ENCODE measurements at places on chromosomes 16 and 17.

DNA sequence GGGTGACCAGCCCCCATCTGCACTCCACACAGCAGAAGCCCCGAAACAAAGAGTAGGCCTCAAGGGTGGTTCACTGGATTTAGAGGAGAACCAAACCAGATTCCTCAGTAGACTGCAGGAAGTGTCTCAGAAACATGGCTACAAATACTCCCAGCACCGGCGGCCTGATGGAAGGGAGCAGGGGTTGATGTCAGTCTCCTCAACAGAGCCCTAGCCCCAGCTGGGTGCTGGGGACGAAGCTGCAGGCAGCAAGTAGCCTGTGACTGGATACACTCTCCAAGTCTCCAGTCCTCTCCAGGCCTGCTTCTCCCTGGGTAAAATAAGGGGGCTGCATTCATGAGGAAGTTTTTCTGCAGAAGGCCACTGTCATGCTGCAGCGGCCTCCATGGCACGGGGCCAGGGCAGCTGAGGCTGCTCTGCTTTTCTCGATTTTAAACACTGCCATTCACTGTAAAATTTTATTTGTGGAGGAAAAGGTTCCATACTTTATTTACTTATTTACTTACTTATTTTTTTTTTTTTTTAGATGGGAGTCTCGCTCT is 36.7 kb upstream of the SREBF1 start:
- no peak for DNase-seq

DNA sequence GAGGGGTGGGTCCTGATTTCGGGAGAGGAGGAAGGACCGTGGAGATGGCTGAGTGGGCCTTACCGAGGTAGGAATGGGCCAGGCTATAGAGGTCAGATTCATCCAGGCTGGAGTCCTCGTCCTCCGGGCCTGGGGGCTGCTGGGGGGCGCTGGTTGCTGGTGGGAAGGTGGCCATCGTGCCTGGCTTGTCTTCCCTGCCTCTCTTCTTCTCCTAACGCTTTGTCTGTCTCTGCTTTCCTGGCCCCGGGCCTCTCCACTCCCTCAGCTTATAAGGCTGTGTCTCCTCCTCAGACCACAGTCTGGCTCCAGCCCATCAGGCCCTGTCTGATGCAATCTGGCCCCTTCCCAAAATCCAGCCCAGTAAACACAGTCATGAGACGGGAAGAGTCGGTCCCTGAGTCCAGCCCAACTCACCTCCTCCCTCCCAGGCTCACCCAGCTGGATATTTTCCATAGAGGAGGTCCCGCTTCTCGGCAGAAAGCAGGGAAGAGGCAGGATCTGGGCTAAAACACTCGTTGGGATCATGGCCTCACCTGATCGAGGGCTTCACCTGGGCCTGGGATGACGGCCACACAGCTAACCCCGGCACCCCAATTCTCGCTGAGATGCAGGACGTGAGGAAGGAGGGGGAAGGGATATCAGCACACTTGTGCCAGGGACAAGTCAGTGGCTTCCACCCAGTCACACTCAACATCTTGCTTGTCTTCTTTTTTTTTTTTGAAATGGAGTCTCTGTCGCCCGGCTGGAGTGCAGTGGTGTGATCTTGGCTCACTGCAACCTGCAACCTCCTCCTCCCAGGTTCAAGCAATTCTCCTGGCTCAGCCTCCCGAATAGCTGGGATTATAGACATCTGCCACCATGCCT is at the start of gene NUPR1:
Gene NUPR1 (minus strand): TSS at position 242 of the 864 bp plus-strand sequence. CDS start 67 bp downstream, at position 175.
- peak; percentile 52 for DNase-seq

DNA sequence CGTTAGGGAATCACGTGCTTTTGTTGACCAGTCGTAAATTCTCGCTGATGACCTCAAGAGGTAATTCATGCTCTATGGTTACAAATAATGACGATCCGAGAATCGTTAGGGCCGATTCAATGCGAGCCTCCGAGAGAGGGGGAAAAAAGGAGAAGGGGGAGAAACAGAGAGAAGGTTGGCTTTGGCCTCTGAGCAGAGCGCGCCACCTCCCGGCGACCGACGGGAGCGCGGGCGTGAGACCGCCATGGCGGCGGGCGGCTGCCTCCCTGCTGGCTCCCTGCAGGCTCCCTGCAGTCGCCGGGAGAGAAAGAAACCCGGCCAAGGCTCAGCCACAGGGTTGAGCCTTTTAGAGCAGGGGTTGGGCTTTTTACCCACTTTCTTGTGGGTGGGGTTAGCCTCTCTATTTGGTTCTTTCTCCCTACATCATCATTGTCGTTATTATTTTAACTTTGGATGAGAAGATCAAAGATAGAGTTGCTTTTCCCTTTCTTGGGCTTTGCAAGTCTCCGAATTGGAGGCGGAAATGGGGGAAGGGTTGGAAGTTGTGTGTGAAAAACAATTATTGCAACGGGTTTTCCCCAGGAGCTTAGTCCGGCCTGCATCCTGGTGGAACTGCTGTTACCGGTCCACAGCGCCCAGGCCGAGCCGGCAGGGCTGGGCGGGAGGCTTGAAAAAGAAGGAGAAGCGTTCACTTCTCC is 410 bp upstream of the HOXB5 start:
- DNase-seq: peak; percentile 98

GRCh38 chr17:17170346-17170985 is 35.7 kb downstream of the PLD6 start:
- no peak for DNase-seq

GRCh38 chr17:77325577-77326075 is 184.9 kb downstream of the SEC14L1 start:
- no peak for DNase-seq

DNA sequence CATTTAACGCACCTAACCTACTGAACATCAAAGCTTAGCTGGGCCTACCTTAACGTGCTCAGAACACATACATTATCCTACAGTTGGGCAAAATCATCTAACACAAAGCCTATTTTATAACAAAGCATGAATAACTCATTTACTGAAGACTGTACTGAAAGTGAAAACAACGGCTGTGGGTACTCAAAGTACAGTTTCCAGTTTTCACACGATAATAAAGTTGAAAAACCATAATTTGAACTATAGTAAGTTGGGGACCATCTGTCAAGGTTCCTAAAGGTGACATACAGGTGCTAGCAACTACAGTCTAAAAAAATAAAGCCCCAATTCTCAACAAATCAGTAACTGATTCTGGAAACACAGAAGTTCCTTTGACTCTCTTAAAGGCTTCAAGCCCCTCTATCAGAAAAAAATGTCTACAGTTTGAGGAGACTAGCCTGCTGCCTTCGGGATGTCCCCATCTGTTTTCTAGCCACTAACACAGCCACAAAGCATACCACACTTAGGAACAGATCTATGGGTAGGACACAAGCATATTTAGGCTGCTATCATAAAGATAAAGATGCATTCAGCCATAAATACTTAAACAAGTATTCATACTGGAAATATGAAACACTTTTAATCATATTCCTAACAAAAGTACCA is 71.3 kb downstream of the KANSL1 start:
- no peak for DNase-seq

DNA sequence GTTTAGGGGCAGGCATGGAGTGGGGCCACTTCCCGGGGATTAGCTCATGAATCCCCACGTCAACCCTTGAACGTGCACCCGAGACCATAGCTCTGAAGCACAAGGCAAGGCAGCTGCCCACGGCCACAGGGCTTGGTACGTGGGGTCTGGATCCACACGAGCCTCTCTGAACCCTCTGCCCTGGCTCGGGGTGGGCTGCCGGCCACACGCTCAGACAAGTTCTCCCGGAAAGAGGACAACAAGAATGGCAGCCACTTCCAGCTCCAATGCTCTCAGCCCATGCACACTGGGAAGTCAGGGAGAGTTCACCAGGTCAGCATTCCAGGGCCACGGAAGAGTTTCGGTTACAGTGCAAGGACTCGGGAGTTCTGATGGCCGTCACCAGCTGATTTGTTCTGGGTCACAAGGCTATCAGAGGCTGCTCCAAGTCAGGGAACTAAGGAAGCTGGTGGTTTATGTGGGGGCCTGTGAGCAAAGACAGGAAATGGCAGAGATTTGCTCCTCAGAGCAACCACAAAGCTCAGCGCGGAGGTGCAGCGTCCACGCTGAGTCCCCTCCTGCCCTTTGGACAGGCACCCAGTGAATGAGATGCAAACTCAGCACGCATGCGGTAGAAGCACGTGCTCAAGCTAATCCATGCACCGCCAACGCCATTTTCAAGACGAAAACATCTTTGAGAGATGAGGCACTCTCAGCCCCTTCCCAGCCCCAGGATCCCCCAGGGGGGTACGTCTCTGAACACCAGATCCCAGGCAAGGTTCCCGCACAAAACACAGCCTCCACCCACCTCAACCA is 356.4 kb downstream of the FOXL1 start:
- no peak for DNase-seq

DNA sequence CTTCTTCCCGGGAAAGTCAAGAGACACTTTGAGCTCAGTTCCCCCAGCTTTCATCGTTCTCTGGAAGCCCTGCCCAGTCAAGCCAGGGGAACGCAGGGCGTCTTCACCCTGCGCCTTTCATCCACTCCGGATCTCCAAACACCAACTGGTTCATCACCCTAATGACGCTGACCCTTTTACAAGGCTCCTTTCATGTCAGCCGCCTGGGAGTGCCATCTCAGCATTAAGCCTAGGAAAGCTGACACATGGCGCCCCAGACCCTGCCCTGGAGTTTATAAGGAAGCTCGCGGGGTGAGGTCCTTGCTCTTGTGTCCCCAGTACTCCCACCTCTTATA is 594 bp upstream of the DNAJC7 start:
- DNase-seq: peak; percentile 72

GRCh38 chr17:34012709-34013375 is 242.2 kb upstream of the CCL2 start:
- peak; percentile 45 for DNase-seq

DNA sequence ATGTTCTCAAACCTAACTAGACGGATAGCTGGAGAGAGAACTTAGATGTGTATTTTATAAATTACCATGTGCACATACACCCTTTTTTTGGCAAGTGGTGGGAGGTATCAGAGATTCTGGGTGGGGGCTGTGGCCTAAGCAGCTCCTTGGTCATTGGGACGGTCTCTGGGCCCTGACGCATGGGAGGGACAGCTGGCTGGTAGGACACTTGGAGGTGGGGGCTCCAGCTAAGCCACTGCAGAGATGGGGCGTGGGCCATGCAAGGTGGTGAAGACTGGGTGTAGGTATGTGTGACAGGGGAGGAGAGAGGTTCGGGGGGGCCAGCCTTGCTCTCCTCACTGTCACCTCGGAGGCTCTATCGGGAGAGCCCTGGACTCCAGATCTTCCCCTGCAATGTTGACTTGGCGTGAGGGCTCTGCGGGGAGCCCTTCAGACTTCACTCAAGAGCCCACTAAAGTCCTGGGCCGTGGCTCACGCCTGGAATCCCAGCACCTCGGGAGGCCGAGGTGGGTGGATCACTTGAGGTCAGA is 17.1 kb downstream of the C1QTNF1 start:
- DNase-seq: no peak

DNA sequence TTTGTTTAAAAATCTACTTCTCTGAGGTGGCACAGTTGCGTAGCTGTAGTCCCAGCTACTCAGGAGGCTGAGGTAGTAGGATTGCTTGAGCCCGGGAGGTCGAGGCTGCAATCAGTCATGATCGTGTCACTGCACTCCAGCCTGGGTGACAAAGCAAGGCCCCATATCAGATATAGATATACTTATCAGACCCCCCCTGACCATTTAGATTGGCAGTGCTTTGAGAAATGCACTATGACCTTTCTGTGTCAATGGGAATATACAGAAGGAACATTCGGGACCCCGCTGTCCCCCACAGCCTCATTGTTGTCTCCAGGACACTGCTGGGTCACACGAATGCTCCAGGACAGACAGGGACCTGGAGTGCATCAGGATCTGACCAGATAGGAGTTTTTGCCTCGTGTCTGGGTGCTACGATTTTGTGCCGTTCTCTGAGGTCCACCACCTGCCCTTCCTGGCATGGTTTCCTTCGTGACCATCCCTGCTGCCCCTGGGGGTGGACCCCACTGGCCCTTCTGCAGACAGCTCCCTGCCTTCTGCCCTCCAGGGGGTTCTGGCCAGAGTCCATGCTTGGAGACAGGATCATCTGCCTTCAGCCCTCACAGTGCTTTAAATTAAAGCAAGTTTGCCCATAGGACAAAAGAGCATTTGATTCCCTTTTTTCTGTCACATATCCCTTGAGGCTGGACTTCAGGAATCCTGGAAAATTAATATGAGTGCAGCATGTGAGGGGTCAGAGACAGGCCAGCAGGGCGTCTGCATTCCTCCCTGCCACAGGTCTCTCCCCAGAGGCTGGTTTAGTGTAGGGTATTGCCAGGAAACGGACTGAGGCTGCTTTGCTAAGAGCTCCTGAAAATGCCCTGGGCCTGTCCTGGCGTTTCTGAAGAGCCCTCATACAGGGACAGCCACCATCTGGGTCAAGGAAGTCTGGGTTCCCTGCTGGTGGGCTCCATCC is 19.3 kb downstream of the PLD6 start:
- DNase-seq: no peak

GRCh38 chr17:10657148-10657547 is at the start of gene MYH3:
MYH3 (minus strand) TSS chr17:10657309; CDS start chr17:10655064, 2,245 bp downstream.
- DNase-seq: peak; percentile 49
